ENCODE measurements at places on chromosomes 13 and 19.
A peak's percentile ranks its signal among the peaks of the same experiment; 100 is the strongest.

- no peak for DNase-seq
Measured at GRCh38 chr19:6078068-6078467, 32.2 kb downstream of the RFX2 start.

DNA sequence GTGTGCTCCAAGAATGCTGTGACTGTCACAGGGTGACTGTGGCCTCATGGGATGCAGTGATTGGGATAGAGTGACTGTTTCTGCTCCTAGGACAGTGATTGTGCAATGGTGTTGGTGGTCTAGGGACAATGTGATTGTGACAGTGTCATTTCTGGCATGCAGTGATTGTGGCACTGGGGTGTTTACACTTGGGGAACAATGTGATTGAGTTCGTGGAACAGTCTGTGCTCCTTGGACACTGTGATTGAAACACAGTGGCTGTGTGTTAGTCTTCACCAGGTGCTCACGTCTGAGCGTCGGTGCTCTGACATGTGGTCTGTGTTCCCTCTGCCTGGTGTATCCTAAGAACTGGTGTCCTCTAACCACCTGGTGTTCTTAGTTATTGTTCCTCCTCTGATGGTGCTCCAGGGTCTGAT is 1.7 kb downstream of the PDE4A start:
- DNase-seq = no peak

DNA sequence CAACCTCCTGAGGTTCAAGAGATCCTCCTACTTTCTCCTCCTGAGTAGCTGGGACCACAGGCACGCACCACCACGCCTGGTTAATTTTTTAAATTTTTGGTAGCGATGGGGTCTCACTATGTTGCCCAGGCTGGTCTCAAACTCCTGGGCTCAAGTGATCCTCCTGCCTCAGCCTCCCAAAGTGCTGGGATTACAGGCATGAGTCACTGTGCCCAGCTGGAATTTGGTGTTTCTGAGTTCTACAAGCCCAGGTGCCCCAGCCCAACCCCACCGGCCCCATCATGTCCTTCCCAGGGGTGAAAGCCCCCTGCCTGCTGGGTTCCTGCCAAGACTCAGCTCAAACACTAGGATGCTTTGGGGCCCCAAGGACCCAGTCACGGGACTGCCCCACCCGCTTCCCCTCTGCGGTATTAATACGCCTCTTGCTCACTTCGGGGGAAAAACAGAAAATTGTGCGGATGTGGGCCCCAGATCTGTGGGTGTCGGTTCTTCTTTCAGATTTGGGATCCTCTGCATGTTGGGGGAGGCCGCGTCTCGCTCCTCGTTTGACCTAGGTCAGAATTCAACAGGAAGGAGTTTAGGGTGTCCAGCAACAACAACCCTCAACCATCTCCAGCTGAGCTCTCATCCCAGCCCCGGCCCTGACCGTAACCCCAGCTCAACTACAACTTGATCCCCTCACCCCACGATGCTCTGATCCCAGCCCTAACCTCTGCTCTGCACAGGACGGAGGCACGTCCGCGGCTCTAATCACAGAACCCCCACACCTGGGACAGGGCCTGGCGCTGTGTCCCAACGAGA is 3.7 kb upstream of the FCER2 start:
- DNase-seq = peak; percentile 36

GRCh38 chr19:18660939-18661670 is 22.4 kb upstream of the CRTC1 start:
- DNase-seq = no peak

DNA sequence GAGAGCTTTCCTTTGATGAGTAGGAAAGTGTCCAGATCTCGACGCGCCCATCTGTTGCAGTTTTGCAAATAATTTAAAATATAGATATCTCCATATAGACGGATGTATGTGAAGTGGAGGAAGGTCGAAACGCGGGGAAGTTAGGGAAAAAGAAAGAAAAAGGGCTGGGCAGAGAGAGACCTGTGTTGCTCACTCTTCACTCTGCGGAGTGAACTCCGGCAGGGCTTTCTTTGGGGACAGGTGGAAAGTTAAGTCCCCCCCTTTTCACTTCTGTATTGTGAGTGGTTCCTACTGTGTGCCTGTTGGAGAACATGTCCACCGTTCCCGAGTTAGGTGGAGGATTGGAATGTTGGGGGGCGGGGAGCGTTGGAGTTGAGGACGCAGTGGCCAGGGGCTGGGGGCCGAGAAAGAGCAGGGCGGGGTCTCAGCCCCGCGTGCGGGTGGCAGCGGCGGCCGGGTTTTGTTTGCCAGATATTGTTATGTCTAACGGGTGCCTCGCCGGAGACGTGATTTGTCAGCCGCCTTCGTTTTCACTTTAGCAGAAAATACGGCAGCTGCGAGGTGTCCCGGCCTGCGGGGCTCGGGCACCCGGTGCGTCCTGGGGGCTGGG is 145.1 kb upstream of the ZNF536 start:
- no peak for DNase-seq

DNA sequence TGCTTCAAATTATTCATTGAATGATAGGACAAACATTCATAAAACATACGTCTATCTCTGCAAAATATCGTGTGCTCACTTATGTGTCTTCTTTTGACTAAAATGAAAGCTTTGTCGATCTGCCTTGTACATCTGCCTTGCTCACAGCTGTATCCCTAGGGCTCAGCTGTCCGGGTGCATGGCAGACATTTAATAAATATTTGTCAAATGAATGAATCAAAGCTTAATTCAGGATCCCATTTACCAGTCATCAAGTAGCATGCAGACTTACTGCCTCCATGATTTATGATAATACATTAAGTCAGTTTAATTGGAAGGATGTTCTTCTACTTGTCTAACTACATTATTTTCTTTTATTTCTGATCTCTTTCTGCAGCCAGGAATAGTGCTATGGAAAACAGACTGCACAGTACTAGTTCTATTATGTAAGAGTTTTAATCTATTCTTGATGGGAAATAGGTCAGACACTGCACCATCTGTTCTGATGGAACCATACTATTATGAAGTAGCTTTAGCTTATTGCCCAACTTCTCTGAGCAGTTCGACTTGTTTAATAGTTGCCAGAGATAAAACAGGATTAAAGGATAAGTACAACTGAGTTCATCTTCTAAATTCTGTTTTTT is 13.2 kb downstream of the SLC46A3 start:
- no peak for DNase-seq

DNA sequence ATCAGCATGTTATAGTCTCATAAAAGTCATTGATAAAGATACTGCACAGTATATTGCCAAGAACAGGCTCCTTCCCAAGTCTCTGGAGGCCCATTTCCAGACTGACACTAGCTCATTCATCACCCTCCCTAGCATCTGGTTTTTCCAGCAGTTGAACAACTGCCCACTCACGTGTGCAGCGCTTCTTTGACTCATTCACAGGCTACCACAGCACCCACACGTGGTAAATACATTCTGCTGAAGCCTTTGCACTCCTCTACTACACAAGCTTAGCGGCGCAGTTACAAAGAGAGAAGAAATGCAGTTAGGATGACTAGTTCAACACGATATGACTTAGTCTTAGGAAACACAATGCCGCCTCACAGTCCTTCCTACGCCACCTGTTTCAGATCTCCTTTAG is 87.7 kb downstream of the DOCK9 start:
- DNase-seq = no peak

- DNase-seq = no peak
Measured at GRCh38 chr19:51365211-51365964, 800 bp downstream of the ETFB start.

- no peak for DNase-seq
Measured at GRCh38 chr13:50127726-50128291, 112.6 kb downstream of the KCNRG start.

GRCh38 chr13:65260946-65261891 is 1968.9 kb downstream of the PCDH9 start:
- DNase-seq = no peak

- peak; percentile 37 for DNase-seq
Measured at GRCh38 chr19:39297931-39298634, 1.9 kb downstream of the IFNL1 start.

DNA sequence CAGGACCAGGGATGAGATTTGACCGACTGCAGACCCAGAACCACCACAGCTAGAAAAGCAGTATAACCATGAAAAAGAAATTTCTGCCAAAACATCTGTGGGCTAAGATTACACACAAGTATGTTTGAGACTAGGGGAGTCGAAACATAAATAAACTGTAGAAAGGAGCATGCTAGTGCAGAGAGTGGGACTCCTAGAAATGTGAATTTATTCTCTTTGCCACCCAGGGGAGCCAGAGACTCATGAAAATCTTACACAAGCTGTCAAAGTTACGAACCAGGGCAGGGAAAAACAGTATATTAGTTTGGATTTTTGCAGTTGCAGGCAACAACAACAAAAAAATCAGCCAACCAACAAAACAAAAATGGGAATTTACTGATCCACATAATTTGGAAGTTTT is 12.3 kb upstream of the HSPH1 start:
- no peak for DNase-seq

GRCh38 chr19:44640518-44640917 is 3.2 kb upstream of the PVR start:
- no peak for DNase-seq

GRCh38 chr13:98927951-98928927 is 49.6 kb downstream of the DOCK9 start:
- no peak for DNase-seq

GRCh38 chr13:39618561-39618960 is 15.6 kb upstream of the LHFPL6 start:
- DNase-seq = no peak

GRCh38 chr19:48367855-48368254 is 3.7 kb downstream of the SYNGR4 start:
- no peak for DNase-seq

- no peak for DNase-seq
Measured at GRCh38 chr13:112053167-112053743, 13.7 kb upstream of the SOX1 start.

- no peak for DNase-seq
Measured at GRCh38 chr19:51704626-51705025, 11.5 kb downstream of the SPACA6 start.

DNA sequence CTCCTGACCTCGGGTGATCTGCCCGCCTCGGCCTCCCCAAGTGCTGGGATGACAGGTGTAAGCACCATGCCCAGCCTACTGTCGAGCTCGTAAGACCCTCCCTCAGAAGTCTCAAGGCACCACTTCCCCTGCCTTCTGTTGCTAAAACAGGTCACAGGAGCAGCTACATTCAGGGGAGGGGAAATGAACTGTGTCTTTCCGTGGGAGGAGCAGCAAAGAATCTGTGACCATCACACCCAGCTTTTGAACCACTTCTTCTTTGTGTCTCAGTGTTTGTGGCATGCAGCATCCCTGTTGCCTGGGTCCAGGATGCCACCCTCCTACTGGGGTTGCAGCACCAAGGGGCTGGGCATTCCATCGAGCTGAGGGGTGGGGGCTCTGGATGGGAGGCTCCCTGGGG is 7.7 kb upstream of the CSNK1G2 start:
- DNase-seq = no peak
